NCI-H2081 treated with DMSO at 0.1 percent for 48 hours (cell line): ENCODE measurements at places on chromosomes 6 and 20.

DNA sequence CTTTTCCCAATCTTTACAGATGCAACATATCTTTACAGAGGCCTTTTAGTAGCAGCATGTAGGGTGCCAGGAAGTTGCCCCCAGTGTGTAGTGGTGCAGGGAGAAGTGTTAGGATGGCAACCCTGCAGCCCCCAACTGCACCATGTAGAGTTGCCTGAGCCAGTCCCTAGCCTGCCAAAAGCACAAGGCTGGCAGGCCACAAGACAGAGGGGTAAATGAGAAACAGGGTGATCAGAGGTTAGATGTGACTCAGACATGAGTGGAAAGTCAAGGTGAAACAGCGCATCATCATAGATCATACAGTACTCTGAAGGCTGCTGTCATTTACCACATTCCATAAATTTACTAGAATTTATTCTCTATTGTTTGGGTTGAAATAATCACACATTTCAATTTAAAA lies 467.5 kb downstream of the PRKN start:
- no peak for DNase-seq

- no peak for DNase-seq
These were observed 207.9 kb upstream of the LAMP5 start for GRCh38 chr20:9306521-9306920.

GRCh38 chr6:79812195-79812594 lies 135.2 kb downstream of the ELOVL4 start:
- DNase-seq: no peak

DNA sequence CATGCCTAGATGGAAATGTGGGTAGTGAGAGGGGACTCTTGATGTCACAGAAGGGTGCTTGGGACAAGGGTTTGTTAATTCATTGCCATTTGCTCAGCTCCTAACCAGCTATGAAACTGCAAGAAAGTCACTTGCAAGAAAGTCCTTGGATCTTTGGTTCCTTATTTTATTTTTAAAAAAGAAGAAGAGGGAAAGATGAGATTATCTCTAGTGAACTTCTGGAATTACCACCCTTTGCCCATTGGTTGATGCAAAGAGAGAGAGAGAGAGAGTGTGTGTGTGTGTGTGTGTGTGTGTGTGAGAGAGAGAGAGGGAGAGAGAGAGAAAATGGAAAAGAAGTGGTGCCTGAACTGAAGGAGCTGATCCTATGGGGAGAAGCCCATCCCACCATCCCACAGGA lies 4.6 kb upstream of the SFT2D1 start:
- no peak for DNase-seq

GRCh38 chr6:25458485-25458884 lies 179.3 kb downstream of the CARMIL1 start:
- DNase-seq: no peak

GRCh38 chr6:39634646-39635341 lies 90.4 kb downstream of the KIF6 start:
- DNase-seq: no peak

DNA sequence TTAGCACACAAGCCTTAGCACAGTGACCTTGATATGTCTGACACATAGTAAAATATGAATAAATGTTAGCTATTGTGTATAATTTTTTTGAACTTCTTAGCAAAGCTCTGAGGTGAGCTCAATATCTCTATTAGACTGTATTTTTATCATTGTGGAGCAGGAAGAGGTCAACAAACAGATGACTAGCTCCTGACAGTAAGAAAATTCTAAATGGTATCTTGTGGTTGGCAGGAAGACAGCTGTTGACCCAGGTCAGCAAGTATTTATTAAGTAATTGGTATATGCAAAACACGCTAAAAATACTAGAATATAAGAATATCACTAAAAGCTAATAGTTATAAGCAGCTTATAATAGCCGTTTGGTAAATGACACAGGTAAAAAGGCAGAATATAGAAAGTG lies 77.5 kb upstream of the MARCKS start:
- DNase-seq: no peak

- DNase-seq: no peak
These were observed 94.5 kb upstream of the PTPN1 start for GRCh38 chr20:50415516-50416268.

DNA sequence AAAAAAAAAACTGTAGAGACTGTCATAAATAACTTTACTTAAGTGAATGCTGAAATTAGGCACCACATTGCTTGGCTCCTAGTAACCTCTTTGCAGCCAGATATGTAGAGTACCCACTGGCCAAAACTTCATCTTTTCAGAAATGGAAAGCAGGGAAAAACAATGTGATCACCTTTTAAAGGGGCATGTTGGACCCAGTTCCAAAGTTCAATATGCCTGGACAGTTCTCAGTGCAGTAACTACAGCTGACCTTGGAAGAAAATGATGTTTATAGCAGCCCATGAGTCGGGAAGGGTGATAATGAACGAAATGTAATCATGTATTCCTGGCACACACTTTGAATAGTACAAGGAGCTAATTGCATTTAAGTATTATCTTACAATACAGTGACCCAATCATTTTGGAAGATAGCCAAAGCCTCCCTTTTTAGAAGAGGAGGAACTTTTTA lies 93.6 kb upstream of the TAB2 start:
- no peak for DNase-seq

GRCh38 chr20:6828794-6829423 lies 61.4 kb downstream of the BMP2 start:
- peak; percentile 29 for DNase-seq

DNA sequence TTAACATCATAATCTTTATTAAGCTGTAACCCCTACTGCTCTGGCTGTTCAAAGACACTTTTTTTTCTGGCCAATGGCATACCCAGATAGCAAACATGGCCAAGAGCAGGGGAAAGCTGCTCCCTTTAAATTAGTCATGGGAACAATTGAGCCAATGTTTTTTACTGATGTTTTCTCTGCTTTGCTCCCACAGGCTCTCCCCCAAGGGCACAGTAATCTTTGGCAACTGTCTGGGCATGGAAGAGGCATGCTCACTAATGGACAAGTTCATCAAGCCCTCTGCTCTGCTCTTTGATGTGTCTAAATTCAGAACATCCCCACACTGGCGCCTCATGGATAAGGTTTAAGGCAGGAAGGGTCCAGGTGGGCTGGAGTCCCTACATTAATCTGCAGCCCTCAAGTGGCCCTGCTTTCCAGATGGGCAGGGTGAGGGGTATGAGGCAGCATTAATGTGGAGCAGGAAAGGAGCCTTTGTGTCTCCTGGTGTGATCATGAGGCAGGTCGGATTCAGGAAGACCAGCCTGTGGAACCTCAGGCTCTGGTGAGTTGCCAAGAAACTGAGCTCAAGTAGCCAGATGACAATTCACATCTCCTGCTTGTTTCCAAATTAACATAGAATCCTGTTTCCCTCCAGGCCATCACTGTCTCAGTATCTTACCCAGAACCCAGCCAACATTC lies 227.0 kb upstream of the CST7 start:
- DNase-seq: no peak

DNA sequence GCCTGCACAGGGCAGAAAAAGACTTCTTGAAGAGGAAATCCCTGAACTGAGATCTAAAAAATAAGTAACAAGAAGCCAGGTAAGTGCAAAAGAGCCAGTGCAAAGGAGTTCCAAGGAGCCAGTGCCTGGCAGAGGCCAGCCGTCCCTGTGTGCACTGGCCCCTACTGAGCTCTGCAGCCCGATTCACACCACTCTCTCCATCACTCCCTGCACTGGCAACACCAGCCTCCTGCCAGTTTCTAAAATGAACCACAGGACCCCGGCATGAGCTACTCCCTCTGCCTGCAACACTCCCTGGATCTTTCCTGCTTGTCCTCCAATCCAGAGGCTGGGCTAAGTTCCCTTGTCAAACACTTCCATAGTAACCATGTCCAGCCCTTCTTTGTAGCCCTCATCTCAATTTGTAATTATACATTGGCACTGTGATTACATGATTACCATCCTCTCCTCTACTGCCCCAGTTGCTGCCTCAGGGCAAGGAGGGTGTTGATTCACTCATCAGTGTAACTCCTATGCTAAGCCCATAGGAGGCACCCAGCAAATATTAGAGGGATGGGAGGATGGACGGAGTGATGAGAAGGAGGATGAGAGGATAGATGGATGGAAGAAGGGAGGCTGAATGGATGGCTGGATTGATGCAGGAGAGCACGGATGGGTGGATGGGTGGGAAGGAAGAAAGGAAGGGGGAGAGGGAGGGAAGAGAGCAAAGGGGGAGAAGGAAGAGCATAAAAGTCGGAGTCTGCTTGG lies 49.3 kb downstream of the SIRPA start:
- no peak for DNase-seq

- DNase-seq: no peak
These were observed 61.1 kb downstream of the CAP2 start for GRCh38 chr6:17454316-17455005.

- no peak for DNase-seq
These were observed 19.4 kb downstream of the GPX6 start for GRCh38 chr6:28496099-28496779.

- DNase-seq: no peak
These were observed 104.1 kb downstream of the BCKDHB start for GRCh38 chr6:80210618-80211017.

GRCh38 chr20:46010491-46011391 lies 2.0 kb downstream of the MMP9 start:
- no peak for DNase-seq

DNA sequence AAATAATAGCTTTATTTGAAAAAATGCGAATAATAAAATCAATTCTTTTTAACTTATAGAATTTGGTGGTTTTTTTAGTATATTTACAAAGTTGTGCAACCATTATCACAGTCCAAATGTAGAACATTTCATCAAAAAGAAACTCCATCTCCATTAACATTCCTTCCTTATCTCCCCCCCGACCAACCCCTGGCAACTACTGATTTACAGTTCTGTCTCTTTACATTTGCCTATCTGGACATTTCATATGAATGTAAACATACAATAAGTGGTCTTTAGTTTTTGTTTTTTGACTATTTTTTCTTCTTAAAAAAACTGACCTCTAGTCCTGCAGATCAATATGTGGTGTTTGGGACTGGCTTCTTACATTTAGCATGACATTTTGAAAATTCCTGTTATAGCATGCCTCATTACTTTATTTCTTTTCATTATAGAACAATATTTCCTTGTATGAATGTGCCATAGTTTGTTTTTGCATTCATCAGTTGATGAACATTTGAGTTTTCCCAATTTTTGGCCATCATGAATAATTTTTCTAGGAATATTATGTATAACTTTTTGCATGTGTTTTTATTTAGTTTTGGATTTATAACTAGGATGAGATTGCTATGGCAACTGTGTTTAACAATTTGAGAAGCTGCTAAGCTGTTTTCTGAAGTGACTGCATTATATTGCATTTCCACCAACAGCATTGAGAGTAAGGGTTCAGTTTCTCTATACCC lies 344.7 kb downstream of the NKAIN2 start:
- no peak for DNase-seq

DNA sequence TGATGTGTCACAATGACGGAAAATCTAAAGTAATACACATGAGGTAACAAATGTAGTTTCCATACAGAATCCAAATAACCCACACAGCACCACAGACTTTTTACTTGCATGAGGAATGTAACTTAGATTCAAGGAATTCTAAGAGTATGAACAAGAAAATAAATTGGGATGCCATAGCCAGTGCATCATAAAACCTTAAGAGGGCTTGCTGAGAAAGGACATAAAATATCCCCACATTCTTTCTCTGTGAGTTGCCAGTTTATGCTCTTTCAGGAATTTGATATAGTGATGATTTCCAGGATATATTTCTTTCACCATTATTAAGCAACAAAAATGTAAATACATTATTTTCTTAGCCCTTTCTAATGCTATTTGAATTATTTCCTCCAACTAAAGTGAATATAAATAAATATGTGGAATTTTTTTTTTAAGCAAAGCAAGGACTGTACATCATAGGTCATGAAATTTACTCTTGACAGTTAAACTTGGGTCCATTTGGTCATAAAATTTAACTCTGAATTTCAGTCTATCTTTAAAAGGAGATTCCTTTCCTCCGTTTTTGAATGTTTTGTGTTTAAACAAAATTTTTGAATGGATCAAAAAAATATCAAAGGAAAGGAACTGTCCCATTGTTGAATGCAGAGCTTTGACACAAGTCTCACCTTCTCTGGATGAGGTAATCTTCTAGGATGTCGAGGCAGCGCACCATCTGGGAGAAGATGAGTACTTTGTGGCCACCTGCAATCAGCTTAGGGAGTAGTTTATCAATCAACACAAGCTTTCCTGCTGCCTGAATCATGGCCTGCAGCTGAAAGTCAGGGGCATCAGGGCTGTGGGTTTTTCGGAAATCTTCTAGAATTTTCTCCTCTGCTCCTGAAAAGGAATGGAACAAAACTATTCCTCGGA lies 116.3 kb upstream of the EMILIN3 start:
- DNase-seq: no peak

DNA sequence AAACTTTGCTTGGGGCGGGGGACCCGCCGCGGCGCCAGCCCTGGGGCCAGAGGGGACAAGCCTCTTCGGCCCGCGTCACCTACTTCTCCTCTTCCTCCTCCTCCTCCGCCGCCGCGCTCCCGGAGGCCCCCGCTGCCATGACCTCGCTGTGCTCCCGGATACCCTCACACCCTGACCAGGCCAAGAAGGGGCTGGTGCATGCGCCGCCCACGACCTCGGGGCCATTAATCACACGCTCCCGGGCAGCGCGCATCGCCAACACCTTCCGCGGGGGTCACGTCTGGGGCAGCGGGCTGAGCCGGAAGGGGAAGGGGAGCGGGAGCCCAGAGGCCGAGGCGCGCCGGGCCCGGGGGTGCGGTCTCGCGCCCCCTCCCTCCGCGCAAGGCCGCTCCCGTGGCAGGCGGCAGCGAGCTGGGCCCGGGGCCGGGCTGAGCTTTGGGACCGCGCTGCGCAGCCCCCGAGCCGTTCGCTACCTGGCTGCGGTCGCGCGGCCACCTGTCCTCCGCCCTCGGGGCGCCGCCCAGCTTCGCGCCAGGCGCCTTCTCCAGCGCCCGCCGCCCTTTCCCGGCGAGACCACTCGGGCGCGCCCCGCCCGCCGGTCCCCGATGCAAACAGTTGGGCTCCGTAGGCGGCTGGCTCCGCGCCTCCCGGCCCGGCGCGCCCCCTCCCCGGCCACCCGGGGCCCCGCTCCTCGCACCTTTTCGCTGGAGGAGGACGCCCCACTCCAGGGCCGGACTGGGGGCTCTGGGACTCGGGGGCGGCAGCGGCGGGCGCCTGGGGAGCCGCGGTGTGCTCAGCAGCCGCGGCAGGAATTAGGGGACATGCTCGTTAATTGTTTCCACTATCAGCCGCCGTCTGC lies 575 bp upstream of the CNR1 start:
- no peak for DNase-seq

- no peak for DNase-seq
These were observed 14.7 kb upstream of the PSMF1 start for GRCh38 chr20:1103751-1104150.

DNA sequence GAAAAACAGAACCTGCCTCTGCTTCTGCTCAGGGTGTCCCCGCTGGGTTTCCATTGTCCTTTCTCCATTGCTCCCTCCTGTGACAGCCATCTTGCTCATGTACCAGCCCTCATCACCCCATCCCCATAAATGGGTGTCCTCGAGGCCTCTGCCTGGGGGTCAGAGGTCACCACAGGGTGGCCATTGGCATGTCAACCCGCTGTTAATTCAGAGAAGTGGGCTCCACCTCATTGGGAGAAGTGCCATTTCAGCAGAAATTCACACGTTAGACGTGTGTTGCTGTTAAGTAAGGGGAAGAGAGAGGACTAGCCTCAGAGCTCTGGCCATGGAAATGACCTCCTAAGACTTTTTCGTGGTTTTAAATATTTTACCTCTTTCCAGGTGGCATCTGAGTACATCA lies 71.9 kb downstream of the PTPN1 start:
- DNase-seq: no peak

GRCh38 chr6:45609141-45609638 lies 231.5 kb upstream of the SUPT3H start:
- DNase-seq: no peak
